PC-3 (cell line): ENCODE measurements at places on chromosomes 4 and X. TPM values are rescaled to one million over a fixed set of nuclear protein-coding genes. Genes with fewer than 3 reads are reported as not detected.

The SERPINA7 gene
- not detected in 2 replicates for total RNA-seq

The GABRA4 gene
- total RNA-seq: not detected in 2 replicates

The ELOVL6 gene
- 2.2 and 4.4 TPM in 2 replicates for total RNA-seq

The DKK2 gene
- total RNA-seq: not detected in 2 replicates

The PNMA5 gene
- total RNA-seq: not detected in 2 replicates

The GABRG1 gene
- not detected in 2 replicates for total RNA-seq

The ZNF711 gene
- 0.86 and 1.6 TPM in 2 replicates for total RNA-seq

The NR0B1 gene
- total RNA-seq: not detected in 2 replicates

GRCh38 chr4:40763228-40763716, 13.5 kb downstream of the NSUN7 start:
- no peaks in the 10 kb centered on the region for H3K36me3 ChIP-seq
- no peak for DNase-seq
- no peak overlapping the region for H3K27ac ChIP-seq
- H3K27me3 ChIP-seq: no peaks in the 10 kb centered on the region
- no peaks in the 10 kb centered on the region for H3K4me1 ChIP-seq

GRCh38 chr4:13876131-13876530, 248.6 kb upstream of the BOD1L1 start:
- DNase-seq: no peak
- H3K27ac ChIP-seq: no peak overlapping the region
- H3K4me3 ChIP-seq: no peak overlapping the region

DNA sequence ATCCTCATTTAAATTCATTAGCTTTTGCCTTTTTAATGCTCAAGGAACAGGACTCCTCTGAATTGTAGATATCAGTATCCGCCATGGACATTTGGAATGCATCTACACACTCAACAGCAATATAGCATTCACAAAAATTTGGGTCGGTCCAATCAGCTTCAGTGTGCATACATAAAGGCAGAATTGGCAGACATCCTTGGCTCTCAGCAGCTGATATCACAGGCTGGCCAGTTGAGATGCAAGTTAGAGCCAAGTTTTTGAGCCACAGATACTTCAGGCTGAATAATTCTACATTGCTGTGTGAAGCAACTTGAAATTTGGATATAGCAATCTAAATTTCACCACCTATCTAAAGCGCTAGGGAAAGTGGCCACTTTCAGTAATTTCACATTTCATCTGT, 821.1 kb downstream of the PCDH19 start:
- DNase-seq: no peak
- no peaks in the 10 kb centered on the region for H3K4me1 ChIP-seq
- no peaks in the 10 kb centered on the region for H3K36me3 ChIP-seq
- no peak overlapping the region for H3K4me3 ChIP-seq

GRCh38 chr4:114028071-114028470, 48.6 kb upstream of the ARSJ start:
- H3K27me3 ChIP-seq: no peaks in the 10 kb centered on the region
- H3K27ac ChIP-seq: no peak overlapping the region
- H3K4me1 ChIP-seq: peaks cover 3% of the 10 kb centered on the region; the same call in 1 of the 2 replicates
- peak; percentile 42 for DNase-seq

- no peak for DNase-seq
- H3K4me1 ChIP-seq: no peaks in the 10 kb centered on the region
- no peak overlapping the region for H3K4me3 ChIP-seq
- no peak overlapping the region for H3K27ac ChIP-seq
- 0 out of 2 replicates have a peak, but pooled peaks cover 4% of the 10 kb centered on the region for H3K27me3 ChIP-seq
- H3K36me3 ChIP-seq: no peaks in the 10 kb centered on the region
Observed at GRCh38 chr4:120232050-120232449, 165.4 kb upstream of the MAD2L1 start.

- no peaks in the 10 kb centered on the region for H3K27me3 ChIP-seq
- H3K4me3 ChIP-seq: no peak overlapping the region
- no peaks in the 10 kb centered on the region for H3K36me3 ChIP-seq
- H3K4me1 ChIP-seq: peaks cover 5% of the 10 kb centered on the region; the same call in 1 of the 2 replicates
- no peak overlapping the region for H3K27ac ChIP-seq
- no peak for DNase-seq
Observed at GRCh38 chr4:7136351-7136750, 56.0 kb upstream of the SORCS2 start.

DNA sequence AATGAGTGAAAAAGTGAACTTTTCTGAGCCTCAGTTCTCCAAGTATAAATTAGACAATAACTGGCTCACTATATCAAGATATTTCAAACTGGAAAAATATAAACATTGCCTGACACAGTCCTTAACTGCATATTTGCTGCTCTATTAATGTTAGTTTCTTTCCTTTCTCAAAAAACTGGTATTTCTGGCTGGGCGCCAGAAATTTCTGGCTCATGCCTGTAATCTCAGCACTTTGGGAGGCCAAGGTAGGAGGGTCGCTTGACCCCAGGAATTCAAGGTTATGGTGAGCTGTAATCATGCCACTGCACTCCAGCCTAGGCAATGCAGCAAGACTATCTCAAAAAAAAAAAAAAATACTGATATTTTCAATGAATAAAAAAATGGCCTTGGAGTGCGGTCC, 227.0 kb downstream of the MAGEB17 start:
- no peak overlapping the region for H3K27ac ChIP-seq
- no peaks in the 10 kb centered on the region for H3K4me1 ChIP-seq
- no peaks in the 10 kb centered on the region for H3K27me3 ChIP-seq
- no peak for DNase-seq
- no peak overlapping the region for H3K4me3 ChIP-seq
- H3K36me3 ChIP-seq: no peaks in the 10 kb centered on the region

DNA sequence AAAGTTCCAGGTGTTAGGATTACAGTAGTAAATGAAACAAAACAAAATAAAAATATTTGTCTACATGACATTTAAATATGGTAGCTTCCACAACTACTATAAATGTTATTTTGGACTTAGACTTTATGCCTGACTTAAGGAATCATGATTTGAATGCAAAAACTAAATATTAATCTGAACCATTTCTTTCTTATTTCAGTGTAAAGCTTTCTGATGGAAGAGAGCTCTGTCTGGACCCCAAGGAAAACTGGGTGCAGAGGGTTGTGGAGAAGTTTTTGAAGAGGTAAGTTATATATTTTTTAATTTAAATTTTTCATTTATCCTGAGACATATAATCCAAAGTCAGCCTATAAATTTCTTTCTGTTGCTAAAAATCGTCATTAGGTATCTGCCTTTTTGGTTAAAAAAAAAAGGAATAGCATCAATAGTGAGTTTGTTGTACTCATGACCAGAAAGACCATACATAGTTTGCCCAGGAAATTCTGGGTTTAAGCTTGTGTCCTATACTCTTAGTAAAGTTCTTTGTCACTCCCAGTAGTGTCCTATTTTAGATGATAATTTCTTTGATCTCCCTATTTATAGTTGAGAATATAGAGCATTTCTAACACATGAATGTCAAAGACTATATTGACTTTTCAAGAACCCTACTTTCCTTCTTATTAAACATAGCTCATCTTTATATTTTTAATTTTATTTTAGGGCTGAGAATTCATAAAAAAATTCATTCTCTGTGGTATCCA, 1.6 kb downstream of the CXCL8 start:
- peaks cover 29% of the 10 kb centered on the region for H3K4me1 ChIP-seq
- peak; percentile 9 for DNase-seq
- H3K36me3 ChIP-seq: peaks cover 13% of the 10 kb centered on the region; the same call in 1 of the 2 replicates
- peak overlapping the region; percentile 65 for H3K4me3 ChIP-seq
- H3K27ac ChIP-seq: peak overlapping the region; percentile 93

DNA sequence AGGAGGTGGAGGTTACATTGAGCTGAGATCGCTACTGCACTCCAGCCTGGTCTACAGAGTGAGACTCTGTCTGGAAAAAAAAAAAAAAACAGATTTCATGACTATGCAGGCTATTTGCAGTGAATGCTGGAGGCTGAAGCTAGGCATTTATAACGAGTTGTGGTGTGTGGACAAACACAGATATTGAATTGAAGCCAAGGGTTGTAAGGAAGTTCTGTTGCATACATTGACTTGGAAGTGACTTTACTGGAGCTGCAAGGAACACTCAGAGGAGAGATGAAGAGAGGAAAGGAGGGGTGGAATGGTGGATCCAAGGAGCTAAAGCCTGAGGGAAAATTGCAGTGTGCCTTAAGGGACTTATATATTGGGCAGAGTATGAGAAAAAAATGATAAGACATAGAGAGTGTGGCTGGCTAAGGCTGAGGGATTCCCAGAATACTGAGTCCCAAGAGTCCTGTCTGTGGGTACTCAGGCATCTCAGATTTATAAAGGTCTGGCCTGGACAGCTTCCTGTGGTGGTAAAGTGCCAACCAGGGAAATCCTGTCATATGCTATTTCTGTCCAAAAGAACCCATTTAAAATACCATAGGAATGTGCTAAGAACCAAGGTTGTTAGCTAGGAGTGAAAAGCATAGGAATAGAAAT, 87.8 kb upstream of the GUCY1A1 start:
- H3K4me3 ChIP-seq: no peak overlapping the region
- peak; percentile 32 for DNase-seq
- no peak overlapping the region for H3K27ac ChIP-seq
- H3K36me3 ChIP-seq: no peaks in the 10 kb centered on the region
- H3K4me1 ChIP-seq: peaks cover 10% of the 10 kb centered on the region
- H3K27me3 ChIP-seq: no peaks in the 10 kb centered on the region

DNA sequence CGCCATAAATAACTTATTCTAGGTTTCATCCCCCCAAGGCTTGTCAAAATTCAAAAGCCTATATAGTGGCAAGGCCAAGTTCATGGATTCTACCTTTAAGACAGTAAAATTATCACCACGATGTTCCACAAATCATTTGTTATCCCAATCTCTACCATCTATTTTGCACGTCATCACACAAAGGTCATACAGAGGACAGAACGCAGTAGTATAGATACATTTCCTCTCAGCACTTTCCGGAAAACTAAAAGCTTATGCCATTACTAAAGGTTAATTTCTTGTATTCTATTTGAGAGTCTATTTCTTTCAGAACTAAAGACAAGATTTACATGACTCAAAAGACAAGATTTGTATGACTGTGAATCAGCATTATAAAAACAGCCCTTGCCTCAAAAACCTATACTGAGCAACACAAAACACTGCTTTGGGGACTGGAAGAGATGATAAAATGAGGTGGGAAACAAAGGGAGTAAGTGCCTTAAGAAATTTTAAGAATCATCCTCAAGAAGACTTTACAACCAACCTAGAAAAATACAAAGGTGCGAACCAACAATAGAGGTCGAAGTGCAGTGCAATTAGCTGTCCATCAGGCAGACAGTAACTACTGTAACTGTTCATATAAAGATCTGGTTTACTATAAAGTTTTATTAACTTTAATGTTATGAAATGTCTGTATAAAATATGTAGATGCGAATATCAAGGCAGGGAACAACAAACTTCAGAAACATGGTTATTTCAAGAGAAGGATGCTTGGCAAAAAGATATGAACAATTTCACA, 7.6 kb downstream of the UBE2D3 start:
- no peak overlapping the region for H3K4me3 ChIP-seq
- peaks cover 45% of the 10 kb centered on the region for H3K4me1 ChIP-seq
- no peak overlapping the region for H3K27ac ChIP-seq
- peaks cover 34% of the 10 kb centered on the region for H3K36me3 ChIP-seq
- DNase-seq: no peak
- H3K27me3 ChIP-seq: no peaks in the 10 kb centered on the region

GRCh38 chr4:158229768-158230167, 19.5 kb downstream of the TMEM144 start:
- no peak overlapping the region for H3K4me3 ChIP-seq
- H3K36me3 ChIP-seq: no peaks in the 10 kb centered on the region
- no peaks in the 10 kb centered on the region for H3K27me3 ChIP-seq

GRCh38 chrX:28920153-28920943, 333.1 kb downstream of the IL1RAPL1 start:
- peak; percentile 30 for DNase-seq
- H3K4me3 ChIP-seq: no peak overlapping the region
- no peaks in the 10 kb centered on the region for H3K36me3 ChIP-seq
- H3K27me3 ChIP-seq: no peaks in the 10 kb centered on the region
- H3K4me1 ChIP-seq: no peaks in the 10 kb centered on the region
- no peak overlapping the region for H3K27ac ChIP-seq

DNA sequence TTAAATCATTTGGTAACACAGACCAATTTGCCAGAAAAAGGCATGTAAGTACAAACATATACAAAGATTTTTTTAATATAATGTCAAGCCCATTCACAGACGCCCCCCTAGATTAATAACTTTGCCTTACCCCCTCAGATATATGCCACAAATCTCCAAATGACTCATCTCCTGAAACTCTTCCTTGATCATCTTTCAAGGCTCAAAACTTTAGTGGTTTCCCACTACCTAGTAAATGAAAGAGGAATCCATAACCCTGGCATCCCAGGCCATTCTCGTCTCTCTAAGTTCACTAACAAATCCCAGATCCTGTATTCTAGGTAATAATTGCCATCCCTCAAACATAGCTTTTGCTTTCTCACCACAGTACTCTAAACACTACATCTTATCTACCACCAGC, 61.9 kb downstream of the PRSS12 start:
- DNase-seq: no peak
- H3K27ac ChIP-seq: no peak overlapping the region
- no peaks in the 10 kb centered on the region for H3K27me3 ChIP-seq
- H3K4me1 ChIP-seq: no peaks in the 10 kb centered on the region
- H3K4me3 ChIP-seq: no peak overlapping the region

- H3K27me3 ChIP-seq: no peaks in the 10 kb centered on the region
- no peak for DNase-seq
- H3K4me1 ChIP-seq: peaks cover 28% of the 10 kb centered on the region
- H3K4me3 ChIP-seq: no peak overlapping the region
- no peak overlapping the region for H3K27ac ChIP-seq
Observed at GRCh38 chrX:108264376-108264775, 172.8 kb downstream of the ATG4A start.

DNA sequence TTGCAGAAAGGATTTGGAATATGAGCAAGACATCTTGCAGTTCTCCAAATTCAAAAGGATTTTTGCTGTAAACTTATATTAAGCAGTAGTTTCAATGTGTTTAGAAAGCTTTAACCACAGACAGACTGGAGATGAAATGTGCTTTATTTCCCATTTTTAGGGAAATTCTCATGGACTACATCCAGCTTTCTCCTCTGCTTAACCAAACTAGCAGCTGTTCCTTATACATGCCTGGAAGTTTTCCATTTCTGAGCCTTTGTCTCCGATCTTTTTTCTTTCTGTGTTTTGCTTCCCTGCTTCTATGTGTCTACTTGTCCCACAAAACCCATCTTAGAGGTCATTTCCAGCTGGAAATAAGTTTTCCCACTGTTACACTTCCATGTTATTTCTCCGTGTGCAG, 41.6 kb downstream of the TMA16 start:
- no peak for DNase-seq
- no peaks in the 10 kb centered on the region for H3K27me3 ChIP-seq
- H3K4me1 ChIP-seq: peaks cover 26% of the 10 kb centered on the region

- H3K4me1 ChIP-seq: no peaks in the 10 kb centered on the region
- DNase-seq: no peak
- no peaks in the 10 kb centered on the region for H3K27me3 ChIP-seq
- H3K4me3 ChIP-seq: no peak overlapping the region
Observed at GRCh38 chrX:3526731-3527130, 180.3 kb upstream of the MXRA5 start.

GRCh38 chrX:110066488-110067225, 63.7 kb downstream of the TMEM164 start:
- no peaks in the 10 kb centered on the region for H3K27me3 ChIP-seq
- DNase-seq: no peak
- no peaks in the 10 kb centered on the region for H3K4me1 ChIP-seq
- no peak overlapping the region for H3K27ac ChIP-seq
